Dermis blood vessel endothelial cell (primary cell): ENCODE measurements at places on chromosomes 1 and 21.

- peak; percentile 69 for DNase-seq
These were observed 90.6 kb downstream of the ATP6V1G3 start for GRCh38 chr1:198449727-198450433.

GRCh38 chr1:222996310-222996975 is 146.6 kb downstream of the TLR5 start:
- DNase-seq = peak; percentile 67

- peak; percentile 92 for DNase-seq
These were observed 43.7 kb downstream of the BACH1 start for GRCh38 chr21:29342363-29342957.

DNA sequence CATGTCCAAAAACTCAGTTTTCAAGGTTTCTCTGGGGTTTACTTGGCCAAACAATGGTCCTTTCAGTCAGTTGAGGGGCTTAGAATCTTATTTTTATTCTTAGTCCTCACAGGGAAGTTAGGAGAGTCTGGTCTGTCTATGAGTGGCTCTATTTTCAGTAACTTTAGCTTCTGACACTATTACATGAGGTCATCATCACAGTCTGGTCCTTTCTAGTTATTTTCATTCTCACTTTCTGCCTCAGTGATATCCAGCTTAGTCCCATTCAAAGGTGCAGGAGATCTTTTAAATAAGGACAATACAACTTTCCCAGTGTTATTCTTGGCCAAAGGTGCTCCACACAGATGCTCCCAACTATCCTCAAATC is 30.0 kb upstream of the FGGY start:
- DNase-seq = no peak

- DNase-seq = peak; percentile 62
These were observed 590.4 kb upstream of the PLXNA2 start for GRCh38 chr1:208834381-208835096.

DNA sequence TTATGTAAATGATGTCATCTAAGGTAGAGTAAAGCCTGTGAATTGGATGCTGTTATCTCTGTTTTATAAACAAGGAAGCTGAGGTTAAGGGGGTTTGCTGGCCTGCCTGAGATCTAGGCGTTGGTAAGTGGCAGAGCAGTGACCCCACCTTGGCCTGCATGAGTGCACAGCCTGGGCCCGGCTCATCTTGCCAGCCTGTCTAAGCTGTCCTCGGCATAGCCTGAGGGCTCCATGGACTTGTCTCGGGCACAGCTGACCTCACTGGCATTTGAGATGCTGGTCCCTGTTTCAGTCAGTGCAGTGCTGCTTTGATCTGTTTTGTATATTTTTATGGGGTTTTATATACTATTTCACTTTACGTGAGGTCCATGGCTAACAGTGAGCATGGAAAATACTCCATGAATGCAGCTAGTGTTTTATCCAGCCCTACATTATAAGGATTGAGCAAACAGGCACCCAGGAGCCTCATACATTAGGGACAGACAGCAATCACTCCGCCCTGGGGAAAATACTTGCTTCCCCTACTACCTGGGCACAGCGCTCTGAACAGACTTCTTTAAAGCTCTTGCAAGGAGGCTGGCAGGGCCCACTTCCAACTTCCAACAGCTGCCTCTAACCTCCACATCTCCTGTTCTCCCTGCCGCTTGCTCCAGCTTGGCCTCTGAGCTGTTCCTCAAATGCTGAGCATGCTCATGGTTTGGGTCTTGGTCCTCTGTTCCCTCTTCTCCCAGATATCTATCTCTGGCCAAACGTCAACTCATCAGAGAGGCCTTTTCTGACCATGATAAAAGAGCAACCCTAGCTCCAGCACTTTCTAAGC is 150.6 kb upstream of the HMGB4 start:
- DNase-seq = no peak

- no peak for DNase-seq
These were observed 8.5 kb downstream of the SSR2 start for GRCh38 chr1:156012051-156012817.

- peak; percentile 71 for DNase-seq
These were observed 7.3 kb upstream of the CTRC start for GRCh38 chr1:15430787-15431570.

DNA sequence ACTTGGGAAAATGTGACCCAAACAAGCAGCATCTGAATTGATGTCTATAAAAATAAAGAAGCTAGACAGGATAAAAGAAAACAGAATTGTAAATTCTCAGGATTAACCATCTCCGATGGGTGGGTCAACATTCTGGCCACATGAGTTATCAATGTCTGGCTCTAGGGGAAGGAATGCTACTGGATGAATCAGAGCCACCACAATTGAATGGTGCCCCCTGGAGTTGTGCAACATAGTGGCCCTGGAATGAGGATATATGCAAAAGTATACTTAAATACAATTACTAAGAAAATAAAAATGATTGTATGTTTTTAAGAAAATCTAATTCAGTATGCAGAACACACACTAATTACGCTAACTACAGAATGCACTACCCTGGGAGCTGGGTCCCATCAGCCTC is 185.6 kb downstream of the TGFBR3 start:
- DNase-seq = no peak

GRCh38 chr1:153390938-153391710 is at the start of gene S100A8:
Gene S100A8, minus strand, starts transcription at chr1:153391073. Its CDS starts 538 bp downstream, at chr1:153390535.
- DNase-seq = no peak

- no peak for DNase-seq
These were observed 532.7 kb upstream of the OLFM3 start for GRCh38 chr1:102529446-102529845.

DNA sequence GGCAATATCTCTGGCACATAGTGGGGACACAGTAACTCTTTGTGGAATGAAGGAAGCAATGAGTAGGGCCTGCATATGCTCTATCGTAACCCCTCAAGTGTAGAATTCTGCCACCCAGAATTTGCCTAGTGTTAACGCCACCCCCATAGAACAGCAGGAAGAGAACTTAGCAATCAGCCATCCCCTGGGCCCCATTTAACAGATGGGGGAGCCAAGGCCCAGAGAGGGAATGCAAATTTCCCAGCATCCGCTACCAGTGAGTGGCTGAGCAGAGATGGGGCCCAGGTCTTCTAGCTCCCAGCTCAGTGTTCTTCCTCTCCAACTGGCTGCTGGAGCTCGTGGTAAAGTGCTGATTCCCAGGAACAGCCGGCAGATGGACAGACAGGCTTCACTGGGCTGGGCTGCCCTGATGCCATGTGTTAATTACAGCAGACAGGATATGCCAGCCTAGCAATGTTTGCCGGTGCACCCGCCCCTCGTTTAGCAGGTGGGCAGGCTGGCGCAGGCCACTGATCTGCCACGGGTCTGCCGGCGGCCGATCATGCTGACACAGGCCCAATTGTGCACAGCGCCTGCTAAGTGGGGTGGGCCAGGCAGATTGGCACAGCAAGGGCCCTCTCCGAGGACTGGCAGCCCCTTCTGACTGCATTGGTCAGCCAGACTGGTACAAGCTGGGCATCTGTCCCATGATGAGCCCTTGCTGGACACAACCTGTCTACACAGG is 171.9 kb downstream of the IGSF21 start:
- no peak for DNase-seq

GRCh38 chr1:157566484-157567300 is 14.4 kb upstream of the FCRL5 start:
- DNase-seq = no peak

GRCh38 chr1:24018611-24019580 is 38.8 kb upstream of the SRSF10 start:
- peak; percentile 100 for DNase-seq

- DNase-seq = peak; percentile 19
These were observed 1.8 kb downstream of the NHLH2 start for GRCh38 chr1:115839029-115839678.

DNA sequence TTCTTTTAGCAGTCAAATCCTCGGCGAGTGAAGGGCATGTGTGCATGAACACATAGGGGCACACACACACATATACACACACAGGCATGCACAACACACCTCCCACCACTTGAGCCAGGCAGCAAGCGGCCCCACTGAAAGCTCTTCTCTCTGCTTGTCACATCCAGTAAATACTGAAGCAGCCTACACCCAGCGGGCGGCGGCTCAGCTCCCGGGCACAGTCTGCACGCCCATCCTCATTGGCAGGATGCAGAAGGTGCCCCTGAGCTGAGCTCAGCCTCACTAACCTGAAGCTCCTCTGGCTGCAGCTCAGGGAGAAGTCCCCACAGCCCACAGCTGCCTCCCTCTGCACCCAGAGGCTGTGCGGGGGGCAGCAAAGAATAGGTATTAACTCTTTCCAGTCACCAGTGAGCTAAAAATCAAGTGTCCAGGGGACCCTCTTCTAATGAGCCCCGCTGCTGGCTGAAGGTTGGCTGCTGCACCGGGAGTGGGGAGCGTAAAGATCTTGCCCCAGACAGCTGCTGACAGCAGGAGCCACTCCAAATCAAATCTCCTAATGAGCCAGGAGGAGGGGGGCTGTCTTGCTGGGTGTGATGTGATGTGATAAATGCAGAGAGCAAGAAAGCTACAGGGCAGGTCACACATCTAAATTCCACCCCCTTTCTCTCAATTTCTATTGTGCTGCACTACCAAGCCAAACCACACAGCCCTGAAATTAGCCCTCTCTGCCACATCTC is 12.5 kb downstream of the RGS8 start:
- DNase-seq = no peak

- DNase-seq = no peak
These were observed 190.2 kb downstream of the NR5A2 start for GRCh38 chr1:200217703-200218102.

DNA sequence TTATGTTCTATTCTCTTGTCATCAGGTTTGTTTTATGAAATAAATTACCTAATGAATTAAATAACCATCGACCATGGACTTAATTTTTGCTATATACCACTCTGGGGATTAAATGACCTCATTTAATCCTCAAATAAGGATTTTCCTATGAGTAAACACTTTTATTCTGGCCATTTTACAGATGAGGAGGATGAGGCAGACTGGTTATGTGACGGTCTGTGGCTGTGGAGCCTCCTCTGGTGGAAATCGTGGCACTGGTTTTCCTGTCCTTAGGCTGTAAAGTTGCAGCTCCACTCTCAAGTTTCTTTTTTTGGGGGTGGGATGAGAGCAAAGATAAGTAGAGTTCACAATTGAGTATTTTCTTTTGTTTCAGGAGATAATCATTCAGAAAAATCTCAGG is 105.2 kb downstream of the XCL2 start:
- no peak for DNase-seq

DNA sequence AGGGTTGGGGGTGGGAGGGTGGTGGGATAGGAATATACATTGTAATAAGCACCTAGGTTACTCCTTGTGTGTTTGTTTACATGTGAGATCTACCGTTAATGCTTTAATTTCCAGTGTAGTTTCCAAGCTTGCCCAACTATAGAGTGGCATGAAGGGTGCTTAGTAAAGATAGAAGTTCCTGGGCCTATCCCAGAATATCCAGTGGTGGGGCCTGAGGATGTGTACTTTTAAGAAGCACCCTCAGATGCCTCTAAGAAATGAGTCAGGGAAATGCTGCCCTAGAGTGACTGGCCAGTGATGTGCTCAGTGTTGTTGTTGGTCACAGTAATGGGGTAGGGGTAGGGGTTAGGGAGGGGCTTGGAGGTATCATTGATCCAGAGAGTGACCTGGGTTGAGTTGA is 141.3 kb downstream of the TSEN15 start:
- DNase-seq = no peak

GRCh38 chr1:210232511-210233215 is at the start of gene SERTAD4:
Gene SERTAD4, plus strand, starts transcription at chr1:210232796. Its CDS starts 5,165 bp downstream, at chr1:210237961.
- peak; percentile 45 for DNase-seq

- DNase-seq = no peak
These were observed 14.6 kb downstream of the MTX1 start for GRCh38 chr1:155223047-155223446.
